Daoy (cell line): ENCODE measurements at places on chromosomes 5 and 9. TPM values are rescaled to one million over a fixed set of nuclear protein-coding genes. Genes with fewer than 3 reads are reported as not detected.

GRCh38 chr5:176490301-176490700, 42.1 kb downstream of the FAF2 start:
- no peak for DNase-seq

- DNase-seq, result no peak
These were observed 11.8 kb upstream of the EFNA5 start for GRCh38 chr5:107682533-107682932.

DNA sequence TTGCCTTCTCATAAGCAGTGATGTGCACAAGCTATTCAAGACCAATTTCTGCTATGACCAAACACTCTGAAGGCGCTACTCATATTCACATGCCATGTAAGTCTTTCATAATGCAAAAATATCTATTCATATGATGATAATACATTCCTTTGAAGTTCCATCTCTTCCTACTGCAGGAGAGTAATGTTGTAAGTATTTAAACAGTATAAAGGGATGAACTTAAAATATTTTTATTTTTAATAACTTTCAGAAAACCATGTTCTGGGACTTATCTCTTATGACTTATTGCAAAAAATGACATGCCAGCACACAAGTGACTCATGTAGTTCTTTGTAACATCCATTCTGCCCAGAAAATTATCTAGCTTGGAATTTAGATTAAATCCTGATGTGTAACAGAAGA, 376.4 kb downstream of the KCTD16 start:
- no peak for DNase-seq

DNA sequence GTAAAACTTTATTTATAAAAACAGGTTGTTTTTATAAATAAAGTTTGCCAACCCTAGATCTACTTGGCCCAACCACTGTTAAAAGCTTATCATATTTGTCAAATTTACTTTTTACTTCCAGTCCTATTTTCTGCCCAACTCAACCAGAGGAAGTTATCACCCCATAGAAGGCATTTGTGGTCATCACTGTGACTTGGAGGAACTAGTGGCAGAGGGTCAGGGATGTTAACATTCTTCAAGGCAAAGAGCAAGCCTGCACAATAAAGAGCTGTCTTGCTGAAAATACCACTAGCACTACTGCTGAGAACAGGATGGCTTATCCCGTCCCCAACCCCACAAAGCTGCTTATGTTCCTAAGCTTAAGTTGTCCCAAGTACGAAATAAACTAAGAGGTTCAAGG, 22.3 kb downstream of the TTC33 start:
- no peak for DNase-seq

Gene HRH2
- 0.29 and 1.0 TPM in 2 replicates for total RNA-seq

Gene BHMT
- not detected in 2 replicates for total RNA-seq
